T-helper 1 cell (primary cell): ENCODE measurements at places on chromosomes 7 and 10.

DNA sequence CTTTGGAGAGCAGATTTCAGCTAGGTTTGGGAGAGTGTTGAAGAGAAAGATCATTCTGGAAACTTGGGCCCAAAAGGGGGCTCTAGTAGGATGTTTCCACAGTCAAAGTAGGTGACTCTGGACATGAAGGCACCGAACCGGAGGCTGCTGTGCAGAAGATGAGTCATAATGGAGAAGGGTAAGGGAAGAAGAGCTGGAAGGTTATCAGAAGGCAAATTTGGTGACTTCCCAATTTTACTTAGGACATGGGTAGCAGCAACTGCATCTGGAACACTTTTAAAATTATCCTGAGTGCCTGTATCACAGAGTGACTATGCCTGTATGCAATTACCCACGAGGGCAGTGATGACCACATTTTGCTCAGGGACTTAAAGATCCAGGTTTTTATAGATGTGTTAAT is 38.8 kb downstream of the PIK3AP1 start:
- no peak for DNase-seq

- no peak for DNase-seq
Measured at GRCh38 chr7:70700941-70701425, 431.0 kb upstream of the GALNT17 start.

DNA sequence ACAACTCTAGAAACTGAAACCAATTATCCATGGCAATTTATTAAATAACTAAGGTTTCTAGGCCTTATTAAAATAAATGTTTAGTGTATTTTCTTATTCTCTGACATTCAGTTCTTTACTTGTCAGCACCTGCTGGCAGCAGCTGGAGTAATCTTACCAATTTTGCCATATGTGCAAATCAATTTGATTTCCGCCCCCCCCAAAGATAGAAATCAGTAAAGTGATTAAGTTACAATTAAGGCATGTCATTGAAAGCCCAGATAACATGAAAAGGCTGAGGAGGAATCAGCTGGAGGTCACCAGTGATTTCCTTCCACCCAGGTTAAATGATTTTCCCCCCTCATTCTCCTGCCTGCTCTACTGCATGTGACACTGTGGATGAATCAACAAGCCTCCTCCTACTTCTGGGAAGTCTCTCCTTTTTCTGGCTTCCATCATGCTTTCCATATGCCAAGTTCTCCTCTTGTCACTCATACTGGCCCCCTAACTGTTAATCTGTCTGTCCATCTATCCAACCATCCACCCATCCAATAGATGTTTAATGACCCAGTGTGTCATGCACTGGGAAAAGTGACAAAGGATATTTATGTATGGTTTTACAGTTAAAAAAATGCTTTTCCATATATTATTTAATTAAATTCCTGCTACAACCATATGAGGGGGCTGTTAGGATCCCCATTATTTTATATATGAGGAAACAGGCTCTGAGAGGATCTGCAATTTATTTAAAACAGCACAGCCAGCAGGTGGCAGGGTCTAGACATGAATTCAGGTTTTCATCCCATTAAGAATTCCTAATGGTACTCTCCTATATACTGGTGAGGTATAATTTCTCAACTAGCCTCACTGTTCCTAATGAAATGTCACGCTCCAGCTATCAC is 116.5 kb downstream of the ATXN7L1 start:
- no peak for DNase-seq

- no peak for DNase-seq
Measured at GRCh38 chr7:26673271-26673670, 191.1 kb downstream of the SKAP2 start.

GRCh38 chr10:48556713-48557112 is 48.2 kb downstream of the ARHGAP22 start:
- DNase-seq: no peak

DNA sequence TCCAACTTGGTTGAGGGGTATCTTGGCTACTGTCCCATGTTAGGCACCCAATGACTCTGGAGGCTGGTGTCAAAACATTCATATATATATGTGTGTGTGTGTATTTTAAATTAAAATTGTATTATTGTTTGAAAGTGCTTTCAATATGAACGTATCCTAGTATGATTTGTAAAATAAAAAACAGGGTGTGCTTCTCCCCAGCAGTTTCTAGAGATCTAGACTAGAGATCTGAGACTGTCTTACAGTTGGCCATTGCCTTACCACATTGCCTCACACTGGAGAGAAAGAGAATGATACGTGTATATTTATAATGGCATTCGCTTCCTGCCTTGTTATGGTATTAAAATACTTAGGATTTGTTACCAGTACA is 1.2 kb downstream of the BAG3 start:
- DNase-seq: no peak

DNA sequence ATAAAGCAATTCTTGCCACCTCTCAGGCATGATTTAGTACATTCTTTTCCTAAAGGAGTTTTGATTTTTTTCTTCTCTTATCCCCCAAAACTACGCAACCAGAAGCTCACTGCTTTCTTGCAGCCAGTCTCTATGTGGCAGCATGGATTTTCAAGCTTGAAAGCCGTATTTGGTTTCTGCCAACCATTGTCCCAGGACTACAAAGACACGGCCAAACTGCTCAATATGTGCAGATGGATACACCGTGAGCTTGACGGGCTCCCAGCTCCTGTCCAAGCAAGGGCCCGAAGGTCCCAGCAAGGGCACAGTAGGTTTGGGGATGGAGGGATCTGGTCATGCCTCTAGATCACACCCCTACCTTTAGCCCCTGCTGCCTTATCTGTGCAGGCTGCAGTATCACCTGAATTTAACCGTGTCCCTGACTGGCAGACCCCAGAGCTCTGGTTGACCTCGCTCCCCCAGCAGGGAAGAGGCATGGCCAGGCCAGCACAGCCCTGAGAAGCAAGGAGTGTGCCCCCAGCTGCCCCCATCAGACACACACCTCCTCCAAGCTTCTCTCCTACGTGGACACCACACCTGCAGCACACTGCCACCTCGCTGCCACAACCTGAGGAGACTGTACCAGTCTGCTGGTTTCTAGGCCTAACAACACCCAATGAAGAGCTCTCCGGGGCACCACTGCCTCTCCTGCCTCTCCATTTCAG is 86.8 kb downstream of the COBL start:
- no peak for DNase-seq

DNA sequence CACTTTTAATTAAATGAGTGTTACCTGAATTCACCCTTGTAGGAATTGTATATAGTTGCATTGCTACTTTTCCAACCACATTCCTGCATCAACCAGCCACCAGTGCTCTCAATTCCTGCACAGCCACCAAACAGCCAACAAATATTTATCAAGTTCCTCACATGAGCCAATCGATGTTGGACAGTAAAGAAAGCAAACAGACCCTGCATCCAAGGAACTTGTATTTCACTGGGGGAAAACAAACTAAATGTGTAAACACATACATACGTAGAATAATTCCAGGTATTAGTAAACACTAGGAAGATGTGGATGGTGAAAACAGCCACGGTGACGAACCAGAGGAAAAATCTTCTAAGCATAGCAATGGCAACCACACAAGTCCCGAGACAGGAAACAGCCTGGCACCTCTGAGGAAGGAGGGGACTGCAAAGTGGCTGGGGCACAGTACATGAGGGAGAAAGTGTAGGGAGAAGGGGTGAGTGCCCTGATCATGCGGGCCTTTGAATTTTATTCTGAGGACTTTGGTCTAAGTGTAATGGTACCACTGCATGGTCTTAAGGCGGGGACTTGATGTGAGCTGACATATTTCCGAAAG is 111.2 kb downstream of the XRCC2 start:
- no peak for DNase-seq

GRCh38 chr10:127027786-127028185 is 122.6 kb downstream of the DOCK1 start:
- DNase-seq: no peak

GRCh38 chr10:86049442-86049841 is 317.2 kb downstream of the GRID1 start:
- no peak for DNase-seq

- no peak for DNase-seq
Measured at GRCh38 chr10:78664929-78665553, 403.7 kb upstream of the ZMIZ1 start.

DNA sequence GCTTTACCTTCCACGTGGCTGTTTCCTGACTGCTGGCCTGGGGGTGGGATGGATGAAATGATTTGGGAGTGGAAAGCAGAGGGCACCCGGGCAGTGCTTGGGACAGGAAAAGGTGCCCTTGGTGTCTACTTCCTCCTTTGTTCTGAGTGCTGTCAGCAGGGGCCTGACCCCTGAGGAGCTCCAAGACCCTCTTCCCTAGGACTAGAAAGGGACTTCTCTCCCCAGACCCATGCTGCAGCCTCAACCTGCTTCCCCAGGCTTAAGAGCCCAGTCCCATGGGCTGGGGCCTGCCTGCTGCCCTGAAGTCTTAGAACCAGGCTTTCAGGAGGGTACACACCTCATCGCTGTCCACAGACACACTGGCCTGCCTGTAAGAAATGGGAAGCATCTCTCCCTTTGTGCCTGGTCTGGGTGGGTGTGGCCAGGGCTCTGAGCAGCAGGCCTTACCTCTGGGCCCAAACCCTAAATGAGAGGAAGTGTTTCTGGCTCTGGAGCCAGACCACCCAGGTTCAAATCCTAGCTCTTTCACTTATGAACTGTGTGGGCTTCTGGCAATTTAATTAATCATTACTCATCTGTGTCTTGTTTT is 12.9 kb downstream of the CDH23 start:
- DNase-seq: no peak

DNA sequence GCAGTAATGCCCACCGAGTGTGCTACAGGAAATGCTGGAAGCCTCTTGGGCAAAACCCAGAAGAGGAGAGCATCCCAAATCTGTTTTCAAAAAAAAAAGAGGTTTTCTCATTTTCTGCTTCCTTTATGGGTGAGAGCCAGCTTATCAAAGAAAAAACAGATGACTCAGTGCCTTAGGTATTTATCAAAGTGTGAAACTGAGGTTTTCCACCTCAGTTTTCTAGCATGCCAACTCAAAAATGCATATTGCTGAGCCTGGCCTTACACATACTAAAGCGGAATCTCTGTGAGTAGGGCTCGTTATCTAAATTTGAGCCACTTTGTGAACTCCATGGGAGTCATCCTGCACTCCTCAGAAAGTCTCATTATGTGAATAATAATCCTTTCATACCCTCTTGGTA is 705.1 kb downstream of the SUGCT start:
- no peak for DNase-seq

- no peak for DNase-seq
Measured at GRCh38 chr10:82318534-82318933, 443.5 kb downstream of the NRG3 start.

DNA sequence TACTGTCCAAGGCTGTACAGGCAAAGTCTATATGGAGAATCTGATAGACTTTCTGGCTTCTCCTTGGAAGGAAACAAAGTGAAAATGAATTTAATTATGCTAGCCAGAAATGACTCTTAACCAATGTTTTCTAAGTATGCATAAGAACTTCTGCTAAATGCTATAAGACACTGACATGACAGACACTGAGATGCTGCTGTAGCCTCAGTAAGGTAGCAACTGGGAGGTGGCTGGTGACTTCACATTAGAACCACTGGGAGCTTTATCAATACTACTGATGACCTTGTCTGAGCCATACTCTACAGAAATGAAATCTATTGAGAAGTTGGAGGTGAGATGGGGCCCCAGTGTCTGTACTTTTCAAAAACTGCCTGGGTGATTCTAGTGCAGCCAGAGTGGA is 188.6 kb downstream of the ZNF365 start:
- no peak for DNase-seq

GRCh38 chr10:23111517-23112286 is 16.3 kb downstream of the MSRB2 start:
- no peak for DNase-seq

DNA sequence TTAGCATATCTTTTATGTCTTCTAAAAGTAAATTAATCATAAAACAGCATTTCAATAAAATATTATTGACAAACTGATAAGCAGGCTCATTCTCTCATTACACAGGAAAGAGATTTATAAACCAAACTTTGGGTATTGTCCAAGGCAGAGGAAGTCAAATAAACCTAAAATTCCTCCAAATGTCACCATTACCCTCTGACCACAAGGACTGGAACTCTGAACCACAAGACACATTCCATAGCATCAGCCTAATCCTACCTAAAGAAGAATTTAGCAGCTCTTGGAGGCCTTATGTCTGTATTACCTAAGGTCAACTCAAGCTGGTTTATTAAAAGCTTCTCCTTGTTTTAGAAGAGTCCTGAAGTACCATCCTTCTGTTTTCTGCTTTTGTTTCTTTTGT is 82.4 kb upstream of the SLC13A1 start:
- no peak for DNase-seq

DNA sequence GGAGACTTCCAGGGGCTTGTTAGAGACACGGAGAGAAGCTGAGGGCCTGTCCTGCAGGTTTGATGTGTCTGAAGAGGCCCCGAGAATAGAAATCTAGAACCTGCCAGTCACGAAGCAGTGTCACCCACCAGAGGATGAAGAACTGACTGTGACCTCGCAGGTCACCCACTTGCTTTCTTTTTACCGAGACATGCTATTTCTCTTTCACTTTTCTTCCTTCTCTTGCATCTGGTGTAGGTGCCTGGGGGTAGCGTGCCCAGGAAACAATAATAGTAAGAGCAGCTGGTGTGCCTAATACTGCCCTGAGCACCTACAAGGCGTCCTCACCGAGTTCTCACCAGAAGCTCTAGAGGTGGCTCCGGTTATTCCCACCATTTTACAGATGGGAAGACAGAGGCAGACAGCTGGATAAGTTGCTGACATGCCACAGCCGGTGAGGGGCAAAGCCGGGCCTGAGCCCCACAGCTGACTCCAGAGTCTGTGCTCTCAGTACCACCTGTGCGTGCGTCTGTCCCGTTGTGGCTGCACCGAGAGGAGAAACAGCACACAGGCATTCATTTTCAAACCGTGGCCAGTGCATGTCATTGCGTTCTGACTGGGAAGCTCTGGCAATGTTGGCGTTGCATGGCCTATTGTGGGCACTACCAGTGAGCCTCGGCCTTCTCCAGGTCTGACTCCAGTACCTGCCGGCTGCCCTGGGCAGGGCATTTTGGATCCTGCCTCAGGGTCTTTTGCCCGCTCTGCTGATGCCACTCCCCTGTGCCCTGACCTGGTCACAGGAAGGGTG is 7.8 kb downstream of the CHST3 start:
- no peak for DNase-seq

DNA sequence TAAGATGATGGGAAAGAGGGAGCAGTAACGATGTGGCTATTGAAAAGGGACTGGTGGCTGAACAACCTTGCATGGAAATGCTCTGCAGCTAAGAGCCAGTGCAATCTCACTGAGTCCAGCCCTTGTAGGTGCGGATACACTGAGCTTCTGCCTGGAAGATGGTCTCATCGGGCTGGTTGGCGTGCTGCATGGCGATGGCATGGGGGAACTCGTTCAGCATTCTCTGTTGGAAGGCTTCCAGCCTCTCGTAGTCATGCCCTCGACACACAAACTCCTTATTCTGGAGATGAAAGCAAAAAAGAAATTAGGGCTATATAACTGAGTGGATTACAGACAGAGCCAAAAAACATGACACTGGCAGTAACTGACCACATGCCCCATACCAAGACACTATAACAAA is 197.8 kb upstream of the IMMP2L start:
- DNase-seq: no peak
